ENCODE measurements at places on chromosomes 12 and 14.

GRCh38 chr12:10563966-10564365 lies 49.4 kb downstream of the MAGOHB start:
- DNase-seq = no peak

DNA sequence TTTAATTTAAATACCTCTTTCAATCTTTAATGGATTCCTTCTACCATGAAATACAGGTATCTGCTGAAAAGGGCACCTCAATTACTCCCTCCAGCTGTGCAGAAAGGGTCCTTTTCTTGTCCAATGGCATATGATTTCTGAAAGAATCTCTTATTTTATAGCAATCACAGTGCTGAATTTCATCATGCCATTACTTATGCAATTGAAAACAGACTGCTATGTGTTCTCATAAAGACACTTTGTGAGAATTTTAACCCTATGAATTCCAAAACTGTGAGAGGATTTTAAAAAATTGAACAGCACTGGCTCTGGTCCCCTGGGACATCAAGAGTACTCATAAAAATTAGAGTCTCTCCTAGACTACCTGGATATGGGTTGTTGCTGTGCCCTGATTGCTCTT lies 45.9 kb upstream of the CNOT2 start:
- no peak for DNase-seq

- DNase-seq = no peak
Observed at GRCh38 chr12:112103758-112104503, 4.7 kb downstream of the NAA25 start.

DNA sequence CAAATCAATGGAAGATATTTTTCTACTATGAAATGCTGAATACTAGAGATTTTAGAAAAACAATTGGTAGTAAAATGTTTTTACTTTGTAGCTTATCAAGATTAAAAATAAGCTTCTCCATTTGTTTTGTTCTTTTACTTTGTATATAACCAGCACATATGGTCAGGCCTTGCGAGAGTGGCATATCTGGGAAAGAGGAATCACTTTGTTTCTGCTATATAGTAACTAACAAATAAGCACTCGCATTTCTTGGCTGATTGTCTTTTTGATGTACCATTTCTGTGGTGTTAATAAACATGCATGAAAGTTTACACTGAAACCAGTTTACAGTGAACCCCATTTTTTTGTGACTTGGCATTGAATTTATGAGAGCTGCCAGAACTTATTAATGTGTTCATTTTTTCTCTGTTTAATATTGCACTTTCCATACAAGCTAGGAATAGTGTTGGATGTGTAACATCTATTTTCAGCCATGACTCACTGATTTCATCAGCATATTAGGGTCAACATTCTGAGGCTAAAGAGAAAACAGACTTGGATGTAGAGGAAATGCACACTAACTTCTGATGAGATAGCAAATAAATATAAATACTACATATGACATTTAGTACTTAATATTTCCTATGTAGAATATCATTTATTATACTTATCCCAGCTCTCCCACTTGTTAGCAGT lies 635.5 kb downstream of the KCNH5 start:
- DNase-seq = no peak

DNA sequence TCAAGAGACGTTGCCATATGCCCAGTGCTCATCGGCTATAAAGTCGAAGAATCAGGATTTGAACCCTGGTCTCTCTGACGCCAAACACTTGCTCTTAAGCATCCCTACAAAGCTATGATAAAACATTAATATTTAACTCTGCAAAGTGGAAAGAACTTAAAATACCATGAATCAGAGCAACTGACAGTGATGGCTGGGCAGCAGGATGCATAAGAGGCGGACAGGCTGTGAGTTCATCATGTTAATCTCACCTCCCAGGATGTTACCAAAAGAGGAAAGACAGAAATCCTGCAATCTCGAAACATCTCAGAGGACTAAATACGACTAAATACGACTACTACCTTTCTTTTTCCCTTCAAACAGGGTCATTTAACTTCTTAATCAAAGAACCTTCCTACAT lies 5.8 kb downstream of the DICER1 start:
- no peak for DNase-seq

DNA sequence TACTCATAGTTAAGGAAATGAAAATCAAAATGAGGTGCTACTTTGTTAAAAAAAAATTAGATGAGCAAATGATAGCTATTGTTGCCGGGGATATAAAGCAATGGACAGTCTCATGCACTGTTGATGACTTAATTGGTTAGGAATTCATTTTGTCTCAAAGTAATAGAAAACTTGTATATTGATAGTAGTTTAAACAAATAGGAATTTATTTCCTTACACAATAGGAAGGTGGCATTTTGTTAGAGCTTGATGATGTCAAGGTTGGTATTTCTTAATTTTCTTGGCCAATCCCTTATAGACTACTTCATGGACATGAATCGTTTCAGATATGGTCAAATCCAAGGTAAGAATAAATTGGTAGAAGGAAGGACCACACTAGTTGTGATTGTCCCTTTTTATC lies 7.8 kb downstream of the PRPF39 start:
- no peak for DNase-seq

DNA sequence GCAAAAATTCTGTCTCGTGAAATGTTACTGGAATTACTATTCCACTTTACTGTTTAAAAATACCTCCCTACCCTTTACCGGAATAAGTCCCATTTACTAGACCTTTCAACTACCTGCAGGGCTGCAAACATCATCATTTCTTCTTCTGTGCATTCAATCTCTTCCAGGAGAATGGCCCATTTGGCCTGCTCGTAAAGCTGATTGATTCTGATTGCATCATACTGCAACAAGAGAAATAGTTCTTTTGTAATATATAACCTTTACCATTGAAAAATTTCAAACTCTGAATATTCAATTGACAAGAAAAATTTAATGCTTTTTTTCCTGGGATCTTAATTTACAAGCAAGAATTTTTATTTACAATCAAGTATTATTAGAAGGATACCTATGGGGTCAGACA lies 72.4 kb downstream of the FERMT2 start:
- no peak for DNase-seq

DNA sequence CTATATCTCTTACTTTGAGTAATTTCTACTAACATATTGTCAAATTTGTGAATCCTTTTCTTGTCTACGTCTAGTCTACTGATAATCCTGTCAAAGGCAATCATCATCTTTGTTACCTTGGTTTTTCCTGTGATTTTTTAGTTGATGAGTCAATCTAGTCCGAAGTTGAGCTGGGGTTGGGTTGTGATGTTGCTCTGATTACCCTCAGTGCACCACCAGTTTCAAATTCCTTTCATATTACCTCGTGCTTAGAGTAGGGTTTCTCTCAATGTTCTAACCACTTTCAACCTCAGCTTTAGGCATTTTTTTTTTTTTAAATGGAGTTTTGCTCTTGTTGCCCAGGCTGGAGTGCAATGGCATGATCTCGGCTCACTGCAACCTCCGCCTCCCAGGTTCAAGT lies 186.8 kb downstream of the BTG1 start:
- DNase-seq = peak; percentile 70

DNA sequence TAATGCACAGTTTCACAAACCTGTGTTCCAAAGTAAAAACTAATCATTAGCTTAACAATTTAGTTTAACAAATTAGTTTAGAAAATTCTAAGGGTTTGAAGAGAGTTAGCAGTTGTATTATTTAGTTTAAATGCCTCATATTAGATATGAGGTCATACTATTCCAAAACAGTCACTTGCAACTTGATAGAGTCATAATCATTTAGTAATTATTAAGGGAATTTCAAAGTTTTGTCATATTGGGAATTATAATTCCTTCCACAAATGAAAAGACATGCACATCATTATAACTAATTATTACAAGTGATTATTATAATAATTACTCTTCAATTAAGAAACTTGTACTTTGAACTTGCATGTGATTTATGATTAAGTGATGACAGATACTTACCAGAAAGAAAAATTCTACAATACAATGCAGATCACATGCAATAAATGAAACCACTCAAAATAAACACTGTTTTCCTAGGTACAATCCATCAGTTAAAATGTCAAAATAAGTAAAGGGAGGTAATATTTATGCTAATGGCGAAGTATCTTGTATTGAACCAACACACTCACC lies 66.1 kb downstream of the TMTC1 start:
- no peak for DNase-seq

GRCh38 chr14:76497550-76498462 lies 121.9 kb downstream of the ESRRB start:
- DNase-seq = no peak

GRCh38 chr14:59591641-59592370 lies 15.2 kb upstream of the CCDC175 start:
- DNase-seq = no peak

DNA sequence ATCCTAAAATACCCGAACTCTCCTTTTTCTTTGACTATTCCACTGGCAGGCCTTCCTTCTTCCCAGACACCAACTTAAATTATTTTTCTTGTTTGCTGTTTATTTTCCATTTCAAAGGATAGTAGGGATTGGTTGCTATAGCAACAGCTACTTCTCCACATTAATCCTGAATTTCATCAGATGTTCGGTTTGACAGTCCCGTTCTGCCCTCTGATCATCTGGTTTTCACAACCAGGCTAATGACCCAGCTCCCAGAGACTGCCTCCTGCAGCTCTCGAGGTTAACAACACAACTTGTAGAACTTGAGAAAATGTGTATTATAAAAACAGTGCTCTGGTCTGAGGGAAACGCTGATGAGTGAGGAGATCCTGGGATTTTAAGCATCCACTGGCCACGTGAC lies 45.5 kb downstream of the NUAK1 start:
- DNase-seq = no peak

Measured in AG08396 (cell line).